ENCODE measurements at places on chromosomes 1 and 21.

GRCh38 chr1:188599313-188599712, 1770.6 kb downstream of the PLA2G4A start:
- no peak for DNase-seq

GRCh38 chr1:195197116-195197515, 1411.1 kb downstream of the KCNT2 start:
- no peak for DNase-seq

- no peak for DNase-seq
These were observed 509.3 kb upstream of the LRRC7 start for GRCh38 chr1:69058454-69058853.

GRCh38 chr1:109759513-109760334, 4.0 kb downstream of the EPS8L3 start:
- no peak for DNase-seq

DNA sequence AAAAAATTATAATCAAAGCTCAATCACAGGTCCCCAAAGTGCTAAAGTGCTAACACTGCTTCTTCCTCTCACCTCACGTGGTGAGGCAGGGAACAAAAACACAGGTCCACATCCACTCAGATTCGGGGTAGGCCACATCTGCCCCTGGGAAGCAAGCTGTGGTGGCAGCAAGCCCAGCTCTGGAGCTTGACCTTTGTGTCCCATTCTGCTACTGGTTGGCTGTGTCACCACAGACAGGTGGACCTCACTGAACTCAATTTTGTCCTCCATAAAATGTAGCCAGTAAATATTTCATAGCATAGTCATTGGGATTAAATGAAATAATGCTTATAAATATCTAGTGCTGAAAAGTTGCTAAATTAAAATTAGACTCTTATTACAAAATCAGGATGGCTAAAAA, 8.5 kb downstream of the AZIN2 start:
- no peak for DNase-seq

- DNase-seq = no peak
These were observed 1.8 kb downstream of the FOXD3 start for GRCh38 chr1:63323865-63324778.

DNA sequence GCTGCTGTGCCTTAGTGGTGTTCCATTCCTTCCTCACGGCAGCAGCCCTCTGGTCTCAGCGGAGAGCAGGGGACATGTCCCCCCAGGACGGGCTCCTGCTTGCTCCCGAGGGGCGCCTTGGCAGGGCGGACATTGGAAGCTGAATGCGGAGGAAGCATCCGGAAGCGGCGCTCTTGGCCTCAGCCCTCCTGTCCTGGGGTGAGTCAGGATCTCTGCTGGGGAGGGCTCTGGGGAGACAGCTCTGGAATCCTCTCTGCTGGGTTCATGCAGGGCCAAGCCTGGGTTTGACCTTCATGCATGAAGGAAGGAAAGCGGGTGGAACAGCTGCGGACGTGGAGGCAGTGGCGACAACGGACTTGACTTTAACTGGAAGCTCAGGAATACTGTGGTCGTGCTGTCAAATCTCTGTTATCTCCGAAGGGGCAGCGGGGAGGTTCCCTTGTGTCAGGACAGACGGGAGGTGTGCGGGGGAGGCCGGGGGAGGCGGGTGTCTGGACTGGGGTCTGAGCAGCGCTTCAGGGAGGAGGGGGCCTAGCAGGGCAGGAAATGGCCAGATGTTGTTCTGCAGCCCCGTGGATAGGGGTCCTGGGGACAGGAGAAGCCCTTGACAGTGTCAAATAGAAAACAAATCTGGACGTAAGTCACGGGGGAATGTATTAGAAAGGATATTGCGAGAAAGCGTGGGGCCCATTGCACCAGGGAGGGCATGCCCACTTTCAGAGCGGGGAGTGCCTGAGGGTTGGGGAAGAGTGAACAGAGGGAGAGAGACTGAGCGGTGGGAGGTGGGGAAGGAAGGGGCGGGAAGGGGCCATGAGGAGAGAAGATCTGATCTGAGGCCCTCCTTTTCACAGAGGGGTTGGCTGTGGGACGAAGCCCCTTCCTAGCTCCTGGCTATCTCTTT, 26.6 kb downstream of the CRYAA start:
- no peak for DNase-seq
